ENCODE measurements at places on chromosomes 16 and 17. TPM values are rescaled to one million over a fixed set of nuclear protein-coding genes. Genes with fewer than 3 reads are reported as not detected.

DNA sequence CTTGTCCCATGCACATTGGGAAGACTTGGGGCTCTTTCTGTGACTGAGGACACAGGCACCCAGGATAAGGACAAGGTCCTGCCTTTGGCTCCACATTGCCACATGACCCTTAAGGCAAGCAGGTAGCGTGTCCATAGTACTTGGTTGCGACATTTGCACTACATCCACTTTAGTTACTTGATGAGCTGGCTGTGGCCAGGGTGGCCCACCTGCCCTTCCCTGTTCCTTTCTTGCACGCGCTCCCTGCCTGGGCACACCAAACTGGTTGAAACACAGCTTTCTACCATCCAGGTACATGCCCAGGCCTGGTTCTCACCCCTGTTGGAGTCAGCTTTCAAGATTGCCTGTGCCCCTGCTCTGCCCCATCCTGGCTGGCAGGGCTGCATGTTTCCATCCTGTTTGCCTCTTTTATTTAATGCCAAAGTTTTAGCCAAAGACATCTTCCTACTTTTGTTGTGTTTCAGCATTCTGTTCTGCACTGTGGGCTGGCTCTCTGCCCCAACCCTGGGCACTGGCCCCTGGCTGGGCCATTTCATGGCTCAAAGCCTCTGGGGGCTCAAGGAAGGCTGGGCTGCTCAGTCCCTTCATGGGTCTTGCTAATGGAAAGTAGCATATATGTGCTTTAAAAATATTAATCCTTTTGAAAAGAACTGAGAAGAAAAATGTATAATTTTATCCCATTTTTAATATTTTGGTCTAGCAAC lies 3.2 kb downstream of the B3GNT9 start:
- no peak for DNase-seq

DNA sequence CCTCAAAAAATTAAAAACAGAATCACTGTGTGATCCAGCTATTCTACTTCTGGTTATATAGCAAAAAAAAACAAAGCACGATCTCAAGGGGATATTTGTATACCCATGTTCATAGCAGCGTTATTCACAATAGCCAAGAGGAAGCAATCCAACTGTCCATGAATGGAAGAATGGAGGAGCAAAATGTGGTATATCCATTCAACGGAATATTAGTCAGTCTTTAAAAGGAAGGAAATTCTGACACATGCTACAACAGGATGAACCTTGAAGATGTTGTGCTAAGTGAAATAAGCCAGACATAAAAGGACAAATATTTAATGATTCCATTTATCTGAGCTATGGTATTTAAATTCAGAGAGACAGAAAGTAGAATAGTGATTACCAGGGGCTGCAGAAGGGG lies 4.6 kb upstream of the NOL11 start:
- DNase-seq = no peak

GRCh38 chr16:27935076-27935475 lies 128.4 kb downstream of the GSG1L start:
- DNase-seq = no peak

DNA sequence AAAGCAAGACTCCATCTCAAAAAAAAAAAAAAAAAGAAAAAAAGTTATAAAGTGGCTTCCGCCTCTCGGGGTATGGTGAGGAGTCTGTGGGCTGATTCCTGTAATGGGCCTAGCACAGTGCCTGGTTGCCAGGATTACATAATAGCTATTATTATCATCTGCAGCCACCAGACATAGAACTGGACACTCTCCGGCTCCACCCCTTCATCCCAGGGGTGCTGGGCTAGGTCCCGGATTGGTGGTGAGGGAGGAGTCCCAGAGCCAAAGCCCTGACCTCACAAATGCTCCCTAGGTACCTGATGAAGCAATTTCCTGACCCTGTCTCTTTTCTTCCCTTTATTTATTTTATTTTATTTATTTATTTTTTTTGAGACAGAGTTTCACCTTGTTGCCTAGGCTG lies 11.6 kb upstream of the ADGRG1 start:
- no peak for DNase-seq

DNA sequence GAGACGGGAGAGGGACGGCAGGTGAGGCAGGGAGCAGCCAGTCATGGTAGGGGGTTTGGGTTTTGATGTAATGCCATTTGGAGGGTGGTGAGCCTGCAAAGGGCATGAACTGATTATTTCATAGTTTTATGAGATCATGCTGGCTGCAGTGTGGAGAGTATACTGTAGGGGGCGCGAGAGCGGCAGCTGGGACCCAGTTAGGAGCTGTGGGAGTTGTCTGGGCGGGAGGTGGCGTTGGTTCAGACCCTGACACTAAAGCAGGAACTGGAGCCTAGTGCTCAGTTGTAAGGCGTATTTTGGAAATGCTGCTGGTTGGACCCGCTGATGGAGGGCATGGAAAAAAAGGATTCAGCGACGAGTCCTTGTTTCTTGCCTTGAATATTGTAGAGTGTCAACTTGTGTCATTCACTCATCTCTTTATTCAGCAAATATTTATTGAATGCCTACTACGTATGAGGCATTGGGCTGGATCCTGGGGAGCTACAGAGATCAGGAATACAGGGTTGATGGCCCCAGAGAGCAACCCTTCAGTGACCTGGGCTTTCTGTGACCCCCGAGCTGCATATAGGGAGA lies 23.7 kb upstream of the KDM8 start:
- DNase-seq = peak; percentile 94

GRCh38 chr17:60169921-60170817 lies 20.4 kb downstream of the CA4 start:
- DNase-seq = no peak

DNA sequence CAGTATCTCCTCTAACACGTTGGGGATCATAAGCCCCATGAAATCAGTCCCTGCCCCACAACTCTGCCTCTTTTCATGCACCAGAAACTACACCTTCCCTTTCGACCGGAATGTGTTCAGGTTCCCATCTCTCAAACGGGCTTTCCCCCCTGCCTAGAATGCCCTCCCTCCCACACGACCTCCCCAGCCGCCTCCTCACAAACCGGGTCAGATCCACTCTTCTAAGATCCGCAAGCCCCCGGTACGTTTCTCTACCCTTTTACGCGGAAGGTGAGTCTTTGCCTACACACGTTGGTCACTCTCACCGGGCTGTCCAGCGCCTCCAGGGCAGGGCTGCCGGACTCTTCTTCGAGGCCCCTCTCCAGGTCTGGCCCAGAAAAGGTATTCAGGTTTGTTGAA lies 708 bp downstream of the DHX33 start:
- no peak for DNase-seq

DNA sequence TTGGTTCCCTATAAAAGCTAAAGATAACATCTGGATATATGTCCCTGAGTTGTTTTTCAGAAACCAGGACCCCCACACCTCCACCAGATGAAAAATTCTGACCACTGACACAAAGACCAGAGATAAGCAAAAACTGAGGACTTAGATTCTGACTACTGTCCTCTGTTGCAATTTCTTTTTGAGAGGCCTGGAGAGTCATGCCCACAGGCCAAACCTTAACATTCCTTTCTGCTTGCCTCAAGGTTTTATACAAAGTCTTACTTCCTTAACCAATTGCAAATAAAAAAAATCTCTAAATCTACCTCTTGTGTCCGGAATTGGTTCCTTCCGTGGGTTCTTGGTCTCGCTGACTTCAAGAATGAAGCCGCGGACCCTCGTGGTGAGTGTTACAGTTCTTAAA lies 228.5 kb downstream of the ABCC12 start:
- no peak for DNase-seq

GRCh38 chr16:56931271-56931891 lies 561 bp upstream of the HERPUD1 start:
- no peak for DNase-seq

DNA sequence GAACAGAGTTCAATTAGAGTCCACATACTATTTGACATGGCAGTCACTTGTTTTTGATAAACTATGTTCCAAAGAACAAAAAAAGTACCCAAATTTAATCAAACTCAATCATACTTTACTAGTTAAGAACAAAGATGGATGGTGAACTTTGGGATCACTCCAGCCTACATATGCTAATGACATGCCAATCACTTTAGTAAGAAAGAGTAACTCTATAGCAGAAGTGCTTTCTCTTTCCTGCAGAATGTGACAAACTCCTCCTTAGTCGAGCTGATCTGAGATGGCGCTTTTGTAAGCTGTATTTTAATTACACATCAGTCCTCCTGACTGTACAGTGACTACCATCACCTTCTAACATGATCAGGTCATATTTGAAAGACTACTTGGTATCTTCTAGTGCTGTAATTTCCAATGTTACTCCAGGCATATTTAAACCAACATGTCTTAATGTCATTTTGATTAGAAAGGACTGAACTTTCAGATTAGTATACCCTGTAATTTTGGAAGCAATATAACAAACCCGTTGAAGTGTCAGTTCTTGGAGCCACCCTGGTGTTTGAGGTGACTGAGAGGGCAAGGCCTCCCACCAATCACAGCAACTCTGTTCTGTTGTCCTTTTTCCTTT lies 4.1 kb downstream of the NETO2 start:
- no peak for DNase-seq

DNA sequence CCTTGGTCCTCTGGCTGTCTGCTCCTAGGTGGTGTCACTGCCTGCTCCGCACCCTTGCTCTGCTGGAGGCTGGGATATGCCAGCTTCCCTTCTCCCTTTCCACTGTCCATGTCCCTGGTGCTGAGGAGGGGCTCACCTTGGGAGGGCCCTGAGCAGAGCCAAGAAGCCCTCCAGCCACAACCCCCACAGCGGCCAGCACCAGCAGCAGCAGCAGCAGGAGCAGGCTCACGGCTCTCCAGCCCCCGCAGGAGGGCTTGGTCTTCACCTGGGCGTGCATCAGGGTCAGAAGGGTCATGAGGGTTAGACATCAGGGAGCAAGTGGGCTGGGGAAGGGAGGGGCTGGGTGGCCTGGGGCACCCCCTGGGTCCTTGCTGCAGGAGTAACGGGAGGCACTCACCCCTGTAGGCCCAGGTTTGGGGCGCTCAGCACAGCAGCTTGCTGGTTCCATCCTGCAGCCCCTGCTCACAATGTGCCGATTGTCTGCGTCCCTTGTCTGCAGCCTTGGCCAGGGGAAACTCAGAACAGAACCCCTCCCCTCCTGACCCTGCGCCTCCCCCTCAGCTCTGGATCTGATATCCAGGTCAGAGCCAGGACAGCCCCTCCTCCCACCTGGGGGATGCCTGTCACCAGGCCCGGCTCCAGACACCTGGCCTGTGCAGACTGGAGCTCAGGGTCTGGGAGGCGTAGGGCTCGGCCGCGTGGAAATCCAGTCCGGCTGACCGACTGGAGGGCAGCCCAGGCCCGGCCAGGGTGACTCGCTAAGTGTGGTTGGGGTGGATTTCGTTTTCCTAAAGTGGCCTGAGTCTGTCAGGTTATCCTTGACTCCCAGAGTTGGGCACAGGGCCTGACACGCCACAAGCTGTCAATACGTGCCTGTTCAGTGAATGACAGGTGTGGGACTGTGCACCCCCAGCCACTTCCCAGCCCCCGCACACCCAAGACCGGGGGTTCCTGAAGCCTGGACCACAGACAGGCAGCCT lies at the start of gene BRICD5:
Gene BRICD5 (minus strand): TSS at position 478 of the 980 bp plus-strand sequence. CDS start 30 bp downstream, at position 448.
- no peak for DNase-seq

DNA sequence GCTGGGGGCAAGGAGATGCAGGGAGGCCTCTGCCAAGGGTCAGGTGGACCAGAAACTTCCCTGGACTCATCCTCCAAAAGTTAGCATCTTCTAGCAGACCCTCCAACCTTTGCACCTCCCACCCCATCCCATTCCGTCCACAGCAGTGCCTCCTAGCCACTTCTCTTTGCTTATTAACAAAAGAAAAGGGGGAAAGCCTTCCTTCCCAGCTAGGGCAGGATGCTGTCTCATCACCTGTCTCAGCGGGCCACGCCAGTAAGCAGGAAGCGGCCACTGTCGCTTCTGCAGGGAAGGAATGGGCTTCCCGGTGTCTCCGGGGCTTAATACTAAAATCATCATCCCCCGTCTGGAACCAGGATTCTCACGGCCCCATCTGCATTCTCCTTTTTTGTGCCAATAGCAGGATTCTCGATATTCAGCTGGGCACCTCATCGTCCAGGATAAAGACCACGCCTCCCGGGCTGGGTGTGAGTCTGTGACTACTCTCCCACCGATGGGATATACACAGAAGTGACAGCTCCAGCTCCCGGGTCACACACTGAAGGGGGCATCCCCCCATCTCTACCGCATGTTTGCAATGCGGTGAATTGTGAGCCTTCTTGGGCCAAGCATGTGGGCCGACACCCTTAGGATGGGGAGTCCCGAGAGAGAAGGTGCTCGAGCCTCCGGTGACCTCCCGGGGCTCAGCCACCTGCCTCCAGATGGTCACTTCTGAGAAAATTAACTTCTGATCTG lies 15.5 kb upstream of the RBFOX3 start:
- DNase-seq = peak; percentile 85

GRCh38 chr16:85441189-85441889 lies 171.8 kb upstream of the GSE1 start:
- no peak for DNase-seq

GRCh38 chr16:79564671-79565107 lies 35.8 kb downstream of the MAF start:
- DNase-seq = no peak

GRCh38 chr16:2745116-2745890 lies 7.1 kb upstream of the SRRM2 start:
- no peak for DNase-seq

GRCh38 chr16:48405907-48406306 lies 20.7 kb upstream of the SIAH1 start:
- DNase-seq = no peak

GRCh38 chr17:49565948-49566491 lies 9.7 kb upstream of the NXPH3 start:
- DNase-seq = peak; percentile 96

Gene KCNG4
- not detected for total RNA-seq

Gene RAB11FIP4
- total RNA-seq = 2.3 TPM
